ENCODE measurements at places on chromosomes 1 and 21.

GRCh38 chr1:169100208-169100607 lies 6.3 kb upstream of the ATP1B1 start:
- DNase-seq = no peak

- DNase-seq = no peak
Measured at GRCh38 chr21:26795412-26795805, 49.8 kb downstream of the ADAMTS1 start.

GRCh38 chr1:151047925-151048644 lies 534 bp downstream of the C1orf56 start:
- DNase-seq = peak; percentile 61

GRCh38 chr1:192140382-192140781 lies 17.9 kb upstream of the RGS18 start:
- DNase-seq = no peak

- no peak for DNase-seq
Measured at GRCh38 chr1:198780376-198780775, 141.5 kb downstream of the PTPRC start.

- DNase-seq = no peak
Measured at GRCh38 chr1:58436615-58437297, 109.8 kb downstream of the OMA1 start.

Measured in CD4-positive, alpha-beta T cell treated with Interleukin-15 for 1 hour (primary cell).